HAP-1 (cell line): ENCODE measurements at places on chromosomes 5 and 9.

- DNase-seq: no peak
Measured at GRCh38 chr5:110342683-110343082, 383.8 kb downstream of the TMEM232 start.

GRCh38 chr5:180127682-180128670 lies 56.4 kb upstream of the RNF130 start:
- DNase-seq: no peak

DNA sequence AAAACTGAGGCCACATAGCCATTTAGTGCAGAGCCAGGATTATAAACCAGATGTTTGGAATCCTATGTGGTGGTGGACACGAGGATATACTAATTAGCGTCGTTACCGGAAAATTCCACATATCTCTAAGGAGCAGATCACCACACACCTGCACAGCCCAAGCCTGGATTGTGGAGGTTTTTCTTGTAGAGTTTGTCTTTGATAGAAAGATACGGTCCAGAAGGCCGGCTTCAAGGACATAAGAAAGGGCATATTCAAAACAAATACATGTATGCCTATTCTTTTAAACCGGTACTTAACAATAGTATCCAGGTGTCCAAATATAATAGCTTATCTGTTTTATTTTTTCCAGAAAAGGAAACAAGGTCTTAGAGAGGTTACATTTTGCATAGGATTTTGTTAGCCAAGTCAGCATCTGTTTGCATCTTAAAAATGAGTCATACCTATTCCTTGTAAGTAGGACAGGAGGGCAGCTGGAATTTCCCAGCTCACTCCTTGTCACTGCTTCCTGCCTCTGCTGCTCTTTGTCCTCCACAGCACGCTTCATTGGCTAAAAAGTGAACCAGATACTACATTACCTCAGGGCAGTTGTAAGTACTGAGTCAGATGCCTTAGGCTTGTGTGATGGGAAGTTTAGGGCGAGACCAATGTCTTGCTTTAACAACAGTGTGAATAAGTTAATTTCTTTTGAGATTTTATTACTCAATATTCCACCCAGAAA lies 3.6 kb downstream of the TMC1 start:
- peak; percentile 75 for DNase-seq

- DNase-seq: no peak
Measured at GRCh38 chr5:51484326-51484725, 101.1 kb downstream of the ISL1 start.
